ENCODE measurements at places on chromosomes 13 and 19. TPM values are rescaled to one million over a fixed set of nuclear protein-coding genes. Genes with fewer than 3 reads are reported as not detected.

The ADPRHL1 gene
- 4.4 TPM for total RNA-seq

- no peaks in the 10 kb centered on the region for H3K36me3 ChIP-seq
These were observed 503.0 kb downstream of the LIG4 start for GRCh38 chr13:107712145-107712860.

The TOMM40 gene
- total RNA-seq, result 234 TPM

The ARHGAP33 gene
- total RNA-seq, result 49.6 TPM

DNA sequence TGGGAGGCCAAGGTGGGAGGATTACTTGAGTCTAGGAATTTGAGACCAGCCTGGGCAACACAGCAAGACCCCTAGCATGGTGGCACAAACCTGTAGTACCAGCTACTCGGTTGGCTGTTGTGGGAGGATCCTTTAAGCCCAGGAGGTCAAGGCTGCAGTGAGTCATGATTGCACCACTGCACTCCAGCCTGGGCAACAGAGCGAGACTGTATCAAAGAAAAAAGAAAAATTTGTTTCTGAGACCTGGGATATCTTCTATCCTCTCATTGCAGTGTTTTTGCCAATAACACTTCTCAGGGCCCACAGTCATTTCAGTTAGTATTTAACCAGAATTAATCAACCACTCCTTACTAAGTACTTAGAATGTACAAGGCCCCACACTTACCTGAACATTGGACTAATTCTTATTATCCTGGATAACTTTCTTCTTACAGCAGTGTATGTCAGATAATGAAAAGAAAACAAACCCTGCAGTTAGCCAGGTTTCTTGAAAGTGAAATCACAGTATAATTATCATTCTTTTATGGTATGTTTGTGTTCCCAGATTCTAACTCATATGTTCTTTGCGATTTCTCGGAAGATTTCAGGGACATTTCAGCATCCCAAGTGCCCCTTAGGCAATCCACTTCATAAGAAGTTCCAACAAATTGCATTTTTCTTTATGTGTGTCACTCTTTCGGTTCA is 75.6 kb upstream of the KLF5 start:
- H3K4me3 ChIP-seq, result no peak overlapping the region
- no peaks in the 10 kb centered on the region for H3K36me3 ChIP-seq
- no peak overlapping the region for H3K27ac ChIP-seq
- H3K27me3 ChIP-seq, result no peaks in the 10 kb centered on the region
- DNase-seq, result no peak

GRCh38 chr13:76552041-76552772 is 334.0 kb downstream of the KCTD12 start:
- H3K4me1 ChIP-seq, result no peaks in the 10 kb centered on the region
- peak; percentile 3 for DNase-seq
- no peak overlapping the region for H3K27ac ChIP-seq

DNA sequence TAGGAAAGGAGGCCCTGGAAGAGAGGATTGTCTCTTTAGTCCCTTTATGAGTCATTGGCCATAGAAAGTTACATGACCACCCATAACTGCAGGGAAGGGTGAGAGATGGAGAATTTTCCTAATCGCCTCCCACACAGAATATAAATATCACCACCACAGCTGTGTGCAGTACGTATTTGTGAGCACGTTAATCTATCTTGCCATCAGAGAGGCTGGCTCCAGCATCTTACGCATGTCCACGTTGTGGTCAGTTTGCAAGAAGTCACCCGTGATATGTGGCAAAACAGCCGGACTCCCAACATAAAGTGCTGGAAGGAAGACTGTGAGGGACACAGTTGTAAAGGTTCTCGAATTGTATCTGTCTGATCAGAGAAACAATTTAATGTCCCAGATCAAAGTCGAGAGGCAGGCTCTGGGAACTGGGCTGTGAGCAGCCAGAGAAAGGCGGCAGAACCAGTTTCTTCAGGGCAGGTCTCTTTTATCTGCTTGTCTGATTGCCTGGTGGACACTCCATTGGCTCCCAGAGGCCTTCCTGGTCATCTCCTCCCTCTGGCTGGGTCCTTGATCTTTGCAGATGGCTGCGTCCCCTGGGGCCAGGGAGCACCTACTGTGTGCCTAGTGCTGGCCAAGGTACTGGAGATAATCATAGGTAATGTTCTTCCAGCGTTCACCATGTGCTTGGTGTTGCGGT is 74.9 kb downstream of the SIPA1L3 start:
- H3K27me3 ChIP-seq, result no peaks in the 10 kb centered on the region
- no peak overlapping the region for H3K4me3 ChIP-seq
- no peaks in the 10 kb centered on the region for H3K4me1 ChIP-seq
- H3K36me3 ChIP-seq, result no peaks in the 10 kb centered on the region

The NKPD1 gene
- total RNA-seq, result 0.30 TPM

The B3GNT3 gene
- not detected for total RNA-seq

DNA sequence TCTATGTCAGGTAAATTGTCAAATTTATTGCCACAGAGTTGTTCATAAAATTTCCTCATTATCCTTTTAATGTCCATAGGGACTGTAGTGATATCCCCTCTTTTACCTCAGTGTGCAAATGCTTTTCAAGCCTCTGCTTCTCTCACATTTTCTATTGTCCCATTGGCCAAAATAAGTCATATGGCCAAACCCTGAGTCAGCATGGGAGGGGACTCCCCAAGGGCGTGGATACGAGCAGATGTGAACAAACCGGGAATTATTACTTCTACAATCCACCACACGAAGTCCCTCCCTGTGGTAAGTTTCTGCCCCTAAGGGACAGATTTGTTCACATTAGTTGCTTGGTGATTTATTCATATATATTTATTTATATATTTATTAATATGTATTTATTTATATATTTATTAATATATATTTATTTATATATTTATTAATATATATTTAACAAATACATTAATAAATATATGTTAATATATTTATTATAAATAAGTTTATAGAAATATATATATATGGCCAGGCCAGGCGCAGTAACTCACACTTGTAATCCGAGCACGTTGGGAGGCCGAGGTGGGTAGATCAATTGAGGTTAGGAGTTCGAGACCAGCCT is 20.1 kb upstream of the CAMSAP3 start:
- no peak for DNase-seq
- H3K27ac ChIP-seq, result no peak overlapping the region
- peaks cover 10% of the 10 kb centered on the region for H3K27me3 ChIP-seq
- H3K36me3 ChIP-seq, result no peaks in the 10 kb centered on the region
- H3K4me1 ChIP-seq, result no peaks in the 10 kb centered on the region

- H3K27me3 ChIP-seq, result no peaks in the 10 kb centered on the region
- H3K4me3 ChIP-seq, result no peak overlapping the region
- H3K36me3 ChIP-seq, result no peaks in the 10 kb centered on the region
- H3K4me1 ChIP-seq, result no peaks in the 10 kb centered on the region
These were observed 12.5 kb downstream of the MEIS3 start for GRCh38 chr19:47406711-47407416.

DNA sequence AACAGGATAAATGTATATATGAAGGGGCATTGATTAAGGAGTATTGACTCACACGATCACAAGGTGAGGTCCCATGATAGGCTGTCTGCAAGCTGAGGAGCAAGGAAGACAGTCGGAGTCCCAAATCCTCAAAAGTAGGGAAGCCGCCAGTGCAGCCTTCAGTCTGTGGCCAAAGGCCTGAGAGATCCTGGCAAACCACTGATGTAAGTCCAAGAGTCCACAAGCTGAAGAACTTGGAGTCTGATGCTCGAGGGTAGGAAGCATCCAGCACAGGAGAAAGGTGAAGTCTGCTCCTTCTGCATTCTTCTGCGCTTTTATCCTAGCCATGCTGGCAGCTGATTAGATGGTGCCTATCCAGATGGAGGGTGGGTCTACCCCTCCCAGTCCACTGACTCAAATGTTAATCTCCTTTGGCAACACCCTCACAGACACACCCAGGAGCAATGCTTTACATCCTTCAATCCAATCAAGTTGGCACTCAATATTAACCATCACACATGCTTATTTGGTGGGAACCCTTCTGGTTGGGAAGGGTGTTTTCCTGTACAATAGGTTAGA is 55.1 kb downstream of the SLAIN1 start:
- no peak for DNase-seq
- H3K36me3 ChIP-seq, result peaks cover 67% of the 10 kb centered on the region
- H3K4me1 ChIP-seq, result peaks cover 64% of the 10 kb centered on the region
- no peak overlapping the region for H3K4me3 ChIP-seq
- no peaks in the 10 kb centered on the region for H3K27me3 ChIP-seq

The RAB3A gene
- 4.2 TPM for total RNA-seq

DNA sequence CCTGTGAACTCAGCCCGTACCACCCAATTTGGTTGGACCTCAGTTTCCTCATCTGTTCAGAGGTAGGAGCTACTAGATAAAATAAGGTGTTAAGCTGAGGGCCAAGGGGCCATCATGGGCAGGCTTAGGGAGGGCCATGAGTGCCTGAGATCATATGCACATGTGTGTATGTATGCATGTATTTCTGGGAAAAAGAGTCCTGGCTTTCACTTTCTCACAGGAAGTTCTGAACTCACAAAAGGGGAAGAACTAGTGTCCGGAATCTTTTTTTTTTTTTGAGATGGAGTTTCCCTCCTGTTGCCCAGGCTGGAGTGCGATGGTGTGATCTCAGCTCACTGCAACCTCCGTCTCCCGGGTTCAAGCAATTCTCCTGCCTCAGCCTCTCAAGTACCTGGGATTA is 18.9 kb downstream of the TGFB1 start:
- H3K4me1 ChIP-seq, result no peaks in the 10 kb centered on the region
- no peak overlapping the region for H3K4me3 ChIP-seq
- DNase-seq, result no peak
- H3K27ac ChIP-seq, result no peak overlapping the region
- H3K36me3 ChIP-seq, result peaks cover 24% of the 10 kb centered on the region

The FCHO1 gene
- 5.0 TPM for total RNA-seq

The EFNA2 gene
- total RNA-seq, result 0.68 TPM

GRCh38 chr13:101343128-101343787 is 73.0 kb downstream of the NALCN start:
- H3K27me3 ChIP-seq, result peaks cover 3% of the 10 kb centered on the region
- peaks cover 21% of the 10 kb centered on the region for H3K4me1 ChIP-seq
- H3K4me3 ChIP-seq, result no peak overlapping the region
- no peaks in the 10 kb centered on the region for H3K36me3 ChIP-seq
- no peak overlapping the region for H3K27ac ChIP-seq

The ERICH4 gene
- total RNA-seq, result not detected

The SHD gene
- not detected for total RNA-seq

DNA sequence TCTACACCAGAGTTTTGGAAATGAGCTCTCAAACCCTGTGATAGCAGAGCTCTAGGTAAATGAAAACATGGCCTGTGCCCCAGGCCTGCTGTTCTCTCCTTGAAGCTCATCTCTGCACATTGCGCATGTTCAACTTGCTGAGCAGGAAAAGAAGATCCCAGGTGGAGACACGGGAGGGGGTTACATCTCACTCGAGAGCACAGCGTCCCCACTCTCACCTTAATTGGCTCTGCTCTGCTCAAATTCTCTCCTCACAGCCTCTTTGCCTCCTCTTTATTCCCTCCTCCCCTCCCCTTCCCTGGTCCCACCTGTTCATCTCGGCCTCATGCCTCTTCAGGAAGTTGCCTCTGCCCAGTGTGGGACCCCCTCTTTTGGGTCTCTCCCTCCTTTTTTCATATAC is 44.7 kb downstream of the RGCC start:
- H3K4me3 ChIP-seq, result no peak overlapping the region
- no peak overlapping the region for H3K27ac ChIP-seq
- DNase-seq, result no peak
- H3K36me3 ChIP-seq, result no peaks in the 10 kb centered on the region
- no peaks in the 10 kb centered on the region for H3K4me1 ChIP-seq

The CLIP3 gene
- 15.8 TPM for total RNA-seq

The ZNF473 gene
- 15.6 TPM for total RNA-seq

- H3K27ac ChIP-seq, result peak overlapping the region; percentile 40
- H3K4me1 ChIP-seq, result peaks cover 5% of the 10 kb centered on the region
- no peak overlapping the region for H3K4me3 ChIP-seq
- DNase-seq, result peak; percentile 77
- H3K36me3 ChIP-seq, result peaks cover 5% of the 10 kb centered on the region
- H3K27me3 ChIP-seq, result no peaks in the 10 kb centered on the region
These were observed 3.8 kb downstream of the BCAT2 start for GRCh38 chr19:48806818-48807589.

- no peaks in the 10 kb centered on the region for H3K27me3 ChIP-seq
- no peak overlapping the region for H3K4me3 ChIP-seq
- peaks cover 13% of the 10 kb centered on the region for H3K4me1 ChIP-seq
- no peak for DNase-seq
- H3K27ac ChIP-seq, result no peak overlapping the region
These were observed 2.2 kb downstream of the BST2 start for GRCh38 chr19:17402982-17403855.

The SMIM24 gene
- total RNA-seq, result not detected

DNA sequence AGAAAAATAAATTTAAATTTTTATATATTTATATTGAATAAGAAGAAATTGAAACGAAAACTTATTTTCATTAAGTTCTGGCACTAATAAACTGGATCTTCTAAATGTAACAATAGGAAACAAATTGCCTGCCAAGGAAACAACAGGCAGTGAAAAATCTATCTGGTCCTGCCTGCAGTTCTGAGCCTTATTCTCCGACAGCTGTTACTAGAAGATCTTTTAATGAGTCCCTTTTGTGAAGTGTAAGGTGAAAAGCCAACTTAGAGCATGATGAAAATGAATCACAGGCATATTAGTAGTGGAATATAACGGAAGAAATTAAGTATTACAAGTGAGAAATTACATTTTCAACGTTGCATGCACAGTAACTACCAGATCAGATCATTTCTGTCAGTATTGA is 1002.7 kb upstream of the PCDH20 start:
- H3K4me1 ChIP-seq, result no peaks in the 10 kb centered on the region
- DNase-seq, result no peak
- no peaks in the 10 kb centered on the region for H3K36me3 ChIP-seq
- no peak overlapping the region for H3K4me3 ChIP-seq
- no peak overlapping the region for H3K27ac ChIP-seq

The NPAS1 gene
- total RNA-seq, result 2.1 TPM

GRCh38 chr13:95301183-95301967 is at the start of gene ABCC4:
TSS of gene ABCC4 (minus strand) at chr13:95301451. CDS start at chr13:95301314, 137 bp downstream.
- H3K27ac ChIP-seq, result peak within 1 kb of the TSS; percentile 89
- peak within 1 kb of the TSS; percentile 97 for H3K4me3 ChIP-seq
- no peaks in the 10 kb centered on the region for H3K36me3 ChIP-seq
- H3K4me1 ChIP-seq, result peaks cover 26% of the 10 kb centered on the region

GRCh38 chr13:96527497-96527896 is 437.6 kb downstream of the HS6ST3 start:
- no peak overlapping the region for H3K4me3 ChIP-seq
- no peaks in the 10 kb centered on the region for H3K36me3 ChIP-seq
- no peaks in the 10 kb centered on the region for H3K4me1 ChIP-seq
- no peaks in the 10 kb centered on the region for H3K27me3 ChIP-seq

GRCh38 chr13:110664673-110665072 is 41.2 kb downstream of the CARS2 start:
- no peak overlapping the region for H3K4me3 ChIP-seq
- H3K27ac ChIP-seq, result no peak overlapping the region
- H3K27me3 ChIP-seq, result no peaks in the 10 kb centered on the region
- no peaks in the 10 kb centered on the region for H3K4me1 ChIP-seq
- no peak for DNase-seq
- H3K36me3 ChIP-seq, result peaks cover 77% of the 10 kb centered on the region

GRCh38 chr13:48615049-48615448 is 38.7 kb upstream of the CYSLTR2 start:
- no peaks in the 10 kb centered on the region for H3K36me3 ChIP-seq
- DNase-seq, result no peak
- no peaks in the 10 kb centered on the region for H3K4me1 ChIP-seq
- H3K27me3 ChIP-seq, result no peaks in the 10 kb centered on the region
- H3K27ac ChIP-seq, result no peak overlapping the region

The ZNF491 gene
- total RNA-seq, result 0.60 TPM

The EEF2 gene
- total RNA-seq, result 2,706 TPM

Measured in A673 (cell line).